Stimulated activated CD4-positive, alpha-beta T cell treated with anti-CD3 and anti-CD28 coated beads, Interleukin-2, amount 100 ng/mL, for 4 hours (primary cell): ENCODE measurements at places on chromosomes 7 and 10.

GRCh38 chr7:104126411-104126841, 81.4 kb downstream of the ORC5 start:
- no peak for DNase-seq

GRCh38 chr7:80825499-80825898, 93.4 kb downstream of the SEMA3C start:
- DNase-seq, result no peak

GRCh38 chr7:41732843-41733306, 30.0 kb upstream of the INHBA start:
- no peak for DNase-seq

GRCh38 chr7:3436746-3437145, 135.7 kb downstream of the SDK1 start:
- no peak for DNase-seq
